Left colon (tissue), 2 donors: ENCODE measurements at places on chromosomes 3 and 15.

DNA sequence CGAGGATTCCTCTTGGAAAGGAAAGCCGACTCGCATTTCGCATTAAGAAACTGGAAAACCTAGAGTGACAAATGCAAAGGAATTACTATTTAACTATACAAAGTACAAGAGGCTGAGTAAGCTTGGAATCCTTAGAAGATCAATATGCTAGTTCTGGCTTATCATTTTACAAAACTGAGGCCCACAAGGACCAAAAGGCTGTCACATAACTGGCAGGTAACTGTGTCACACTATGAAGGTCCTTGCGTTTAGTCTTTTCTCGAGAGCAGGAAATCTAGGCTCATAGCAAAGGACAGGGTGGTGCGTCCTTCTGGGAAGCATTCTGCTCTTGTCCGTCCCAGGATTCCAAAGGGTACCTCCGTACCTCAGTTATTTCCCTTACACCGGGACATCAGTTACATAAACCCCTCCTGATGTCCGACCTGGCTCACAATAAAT, 629 bp downstream of the RPL24 start:
- no peak for DNase-seq

DNA sequence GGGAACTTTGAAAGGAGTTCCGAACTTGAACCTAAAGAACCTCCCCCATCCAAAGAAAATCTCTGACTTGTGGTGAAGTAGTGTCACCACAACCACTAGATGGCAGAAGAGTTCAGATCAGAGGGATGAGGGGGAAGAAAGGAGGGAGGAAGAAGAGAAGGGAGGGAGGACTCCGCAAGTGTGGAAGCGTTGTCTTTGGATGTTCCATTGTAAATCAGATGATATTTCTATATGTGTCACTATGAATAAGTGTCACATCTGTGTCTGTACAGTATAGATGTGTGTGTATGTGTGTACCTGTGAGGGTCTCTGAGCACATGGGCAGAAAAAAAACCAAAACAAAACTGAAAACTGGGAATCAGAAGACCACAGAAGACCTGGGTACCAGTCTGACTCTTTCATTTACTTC, 16.9 kb downstream of the SLC24A1 start:
- DNase-seq = no peak

DNA sequence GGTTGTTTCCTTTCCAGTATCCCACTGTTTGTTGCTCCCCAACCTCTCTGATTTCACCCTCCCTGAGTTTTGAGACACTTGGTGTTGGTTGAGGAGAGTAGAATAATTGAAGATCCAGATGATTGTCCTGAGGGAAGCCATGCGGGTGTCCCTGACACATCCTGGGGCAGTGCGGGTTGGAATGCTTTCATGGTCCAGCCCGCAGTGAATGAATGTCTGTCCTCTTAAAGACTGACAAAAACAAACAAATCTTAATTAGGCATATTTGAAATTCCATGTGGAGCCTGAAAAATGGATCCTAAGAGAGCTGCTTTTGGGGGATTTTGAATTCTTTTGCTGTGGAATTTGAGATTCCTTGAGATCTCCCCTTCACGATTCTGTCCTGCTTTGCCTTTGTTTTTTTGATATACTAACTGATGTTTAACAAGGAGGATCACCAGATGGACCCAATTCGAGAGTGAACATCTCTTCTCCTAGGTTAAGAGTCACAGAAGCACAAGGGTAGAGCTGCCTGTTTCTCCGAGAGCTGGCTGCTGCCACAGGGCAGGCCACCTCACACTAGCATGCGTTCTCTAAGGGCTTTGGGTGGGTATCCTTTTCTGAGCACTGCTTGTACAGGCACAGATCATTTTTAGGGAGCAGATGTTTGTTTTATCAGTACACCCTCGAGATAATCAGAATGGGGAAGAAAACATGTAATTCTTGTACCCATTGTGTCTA, 47.4 kb downstream of the GPR171 start:
- DNase-seq = no peak

- no peak for DNase-seq
Measured at GRCh38 chr3:197462808-197463207, 93.0 kb downstream of the BDH1 start.

DNA sequence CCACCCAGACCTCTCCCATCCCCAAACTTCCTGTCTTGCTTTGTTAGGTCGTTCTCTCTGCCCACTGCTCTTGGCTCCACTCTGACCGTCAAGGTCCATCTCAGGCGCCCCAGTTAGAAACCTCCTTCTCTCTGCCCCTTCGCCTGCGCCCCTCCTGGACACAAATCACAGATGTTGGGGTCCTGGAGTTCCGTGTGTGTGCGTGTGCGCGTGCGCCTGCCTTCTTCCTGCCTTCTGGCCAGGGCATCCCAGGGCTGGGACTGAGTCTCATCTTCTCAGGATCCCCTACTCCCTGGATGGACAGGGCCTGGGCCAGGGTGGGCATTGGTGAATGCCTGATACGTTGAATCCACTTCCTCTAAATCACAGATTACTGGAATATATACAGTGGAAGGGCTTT, 869 bp downstream of the ACSBG1 start:
- no peak for DNase-seq
